ENCODE measurements at places on chromosomes 5 and 9.

GRCh38 chr5:95617057-95617456, 2.8 kb upstream of the GPR150 start:
- no peak for DNase-seq

GRCh38 chr9:131120620-131121228, 4.7 kb upstream of the NUP214 start:
- no peak for DNase-seq

DNA sequence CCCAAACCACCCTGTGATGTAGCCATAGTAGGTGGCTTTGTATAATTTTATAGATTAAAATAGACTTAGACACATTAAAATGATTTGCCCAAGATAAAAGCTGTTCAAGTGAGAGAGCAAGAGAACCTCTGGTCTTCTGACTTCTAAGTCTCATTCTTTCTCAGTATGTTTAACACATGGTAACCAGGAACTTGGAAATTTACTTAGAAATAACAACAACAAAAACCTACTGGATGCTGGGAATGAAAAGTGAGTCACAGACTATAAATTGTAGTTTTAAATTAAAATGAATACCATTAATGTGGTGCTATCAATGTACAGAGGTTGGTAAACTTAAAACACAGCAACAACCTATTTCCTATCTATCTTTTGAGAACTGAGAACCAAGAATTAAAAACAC, 30.4 kb downstream of the HMGCR start:
- no peak for DNase-seq

DNA sequence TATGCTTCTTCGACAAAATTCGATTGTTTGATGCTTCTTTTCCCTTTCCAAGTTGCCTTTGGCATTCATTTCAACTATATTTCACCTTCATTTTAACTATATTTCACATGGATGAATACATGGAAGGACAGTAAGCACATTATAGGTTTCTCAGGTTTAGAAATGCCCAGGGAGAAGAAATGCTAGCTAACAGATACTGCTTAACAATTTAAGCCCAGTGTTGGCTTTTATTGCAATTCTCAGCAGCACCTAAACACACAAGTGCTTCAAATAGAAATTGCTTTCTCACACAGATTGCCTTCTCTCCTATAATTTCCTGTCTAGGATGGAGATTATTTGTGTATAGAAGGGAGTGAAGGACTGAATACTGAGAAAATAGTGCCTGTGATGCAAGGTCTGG, 30.2 kb upstream of the SMC5 start:
- DNase-seq, result no peak

DNA sequence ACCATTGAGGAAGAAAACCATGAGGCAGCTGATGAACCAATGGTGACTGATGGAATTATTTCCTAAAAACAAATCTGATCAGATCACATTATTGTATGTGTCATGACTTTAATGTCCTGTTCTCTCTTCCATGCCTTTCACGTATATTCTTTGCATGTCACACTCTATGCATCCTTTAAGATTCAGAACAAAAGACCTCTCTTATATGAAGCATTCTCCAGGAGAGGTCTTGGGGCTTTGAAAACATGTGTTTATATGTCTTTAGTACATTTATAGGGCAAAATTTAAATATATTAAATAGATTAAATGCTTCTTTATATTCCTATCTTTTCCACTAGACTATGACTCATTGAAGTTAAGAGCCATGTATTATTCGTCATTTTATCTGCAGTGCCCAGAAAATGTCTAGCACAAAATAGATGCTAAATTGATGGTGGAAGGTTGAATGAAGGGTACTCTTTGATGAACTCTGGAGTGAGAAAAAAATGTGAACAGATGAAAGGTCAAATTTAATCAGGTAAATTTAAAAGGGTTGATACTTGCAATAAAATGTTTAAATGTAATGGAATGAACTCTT, 196.3 kb downstream of the PSAT1 start:
- no peak for DNase-seq

DNA sequence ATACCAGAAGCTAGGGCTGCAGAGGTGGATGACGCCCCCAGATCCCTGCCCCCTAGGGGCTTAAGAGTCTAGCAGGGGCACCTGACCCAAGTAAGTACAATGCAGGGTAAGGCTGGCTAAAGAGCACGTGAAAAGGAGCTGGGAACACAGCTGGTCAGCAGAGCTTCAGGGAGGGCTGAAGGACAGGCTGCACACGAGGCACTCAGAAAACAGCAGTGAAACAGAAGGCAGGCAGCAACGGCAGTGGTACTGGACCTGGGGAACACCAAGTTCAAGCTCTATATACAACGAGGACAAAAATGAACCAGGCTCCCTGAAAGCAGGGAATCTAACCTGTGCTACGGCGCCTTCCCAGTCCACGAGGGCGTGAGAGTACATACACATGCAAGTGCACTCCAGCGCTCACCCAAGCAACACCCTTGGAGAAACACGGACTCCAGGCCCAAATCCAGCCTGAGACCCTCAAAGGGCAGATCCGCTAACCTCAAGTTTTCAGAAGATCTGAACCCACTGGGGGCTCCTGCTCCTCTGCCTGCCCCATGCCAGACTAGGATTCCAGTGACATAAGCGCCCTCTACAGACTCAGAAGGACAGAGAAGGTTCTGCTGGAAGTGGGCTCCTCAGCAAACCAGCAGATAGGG, 57.4 kb downstream of the PSMB7 start:
- no peak for DNase-seq

DNA sequence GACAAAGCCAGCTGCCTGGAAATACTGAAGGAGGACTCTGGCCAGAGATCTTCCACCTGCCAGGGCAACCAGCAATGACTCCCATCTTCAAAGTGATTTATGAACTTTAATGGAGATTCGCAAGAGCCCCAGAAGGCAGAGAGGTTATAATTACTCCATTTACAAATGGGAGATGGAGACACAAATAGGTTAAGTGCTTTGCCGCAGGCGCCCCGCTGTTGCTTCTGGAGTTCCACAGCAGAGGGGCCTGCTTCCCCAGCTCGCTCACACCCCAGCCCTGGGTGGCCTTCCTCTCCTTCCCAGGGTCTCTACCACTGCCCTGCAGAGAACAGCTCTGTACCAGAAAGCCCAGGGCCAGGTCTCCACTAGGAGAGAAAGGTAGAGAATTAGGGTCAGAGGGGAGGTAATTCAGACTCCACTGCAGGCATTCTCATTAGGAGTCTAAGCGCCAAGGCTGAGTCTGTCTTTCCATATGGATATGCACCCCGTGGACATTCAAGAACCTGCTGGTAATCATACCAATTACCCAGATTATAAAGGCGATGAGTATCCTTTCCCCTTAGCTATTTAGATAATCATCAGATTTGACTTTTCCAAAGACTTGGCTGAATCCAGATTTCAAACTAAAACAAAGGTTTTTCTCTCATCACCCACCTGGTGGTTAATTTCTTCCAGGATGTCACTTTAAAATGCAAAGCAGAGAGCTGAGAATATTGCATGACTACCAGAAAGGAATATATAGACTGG, 157.6 kb upstream of the TUT7 start:
- no peak for DNase-seq

DNA sequence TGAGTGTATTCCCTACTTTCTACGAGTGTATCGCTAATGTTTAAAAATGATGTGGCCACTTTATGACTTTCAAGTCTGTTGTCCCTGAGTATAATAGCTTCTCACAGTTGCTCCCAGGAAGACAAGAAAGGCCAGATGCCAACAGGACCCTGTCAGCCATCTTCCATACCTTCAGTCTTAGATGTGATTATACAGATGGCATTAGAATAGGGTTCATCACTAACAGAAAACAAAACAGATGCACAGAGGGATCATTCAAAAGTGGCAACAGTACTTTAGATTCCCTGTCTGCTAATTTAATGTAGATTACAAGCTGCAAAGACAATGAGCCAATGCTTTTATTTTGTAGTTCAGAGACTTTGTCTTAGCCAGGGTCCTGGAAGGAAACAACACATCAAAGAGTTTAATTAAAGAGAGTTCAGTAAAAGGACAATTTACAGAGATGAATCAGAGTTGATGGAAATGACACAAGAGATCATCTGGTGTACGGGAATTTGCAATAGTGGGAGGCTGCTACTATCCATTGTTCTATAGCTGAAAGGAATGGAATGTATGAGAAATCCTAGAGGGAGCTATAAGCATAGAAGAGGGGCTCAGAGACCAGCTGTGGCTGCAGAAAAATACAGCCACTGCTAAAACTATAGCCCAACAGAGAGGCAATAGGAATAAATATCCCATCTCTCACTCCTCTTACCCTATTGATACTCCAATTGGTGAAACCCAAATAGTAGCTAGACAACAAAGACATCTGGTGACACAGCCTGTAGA, 393.7 kb upstream of the SMC2 start:
- no peak for DNase-seq

DNA sequence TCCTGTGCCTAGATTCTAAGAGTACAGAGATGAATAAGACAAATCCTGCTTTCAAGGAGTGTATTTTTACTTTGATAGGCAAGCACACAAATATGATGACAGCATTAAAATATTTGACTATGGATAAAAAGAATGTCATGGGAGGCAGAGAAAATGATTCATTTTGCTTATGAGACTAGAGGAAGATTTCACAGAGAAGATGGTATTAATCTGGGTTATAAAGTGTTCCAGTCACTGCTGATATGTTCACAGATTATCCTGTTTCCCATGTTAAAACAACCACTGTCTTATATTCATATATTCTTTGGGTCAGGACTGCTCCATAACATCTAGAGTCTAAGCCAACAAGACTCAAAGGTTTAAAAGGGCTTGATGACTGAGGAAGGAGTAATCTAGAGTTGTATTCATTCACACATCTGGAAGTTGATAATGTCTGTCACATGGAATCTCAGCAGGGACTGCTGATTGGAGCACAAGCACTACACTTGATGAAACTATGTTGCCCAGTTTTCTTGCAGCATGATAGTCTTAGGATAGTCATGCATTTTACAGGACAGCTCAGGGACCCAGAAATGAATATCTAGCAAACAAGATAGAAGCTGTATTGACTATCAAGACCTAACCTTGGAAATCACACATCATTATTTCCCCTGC, 79.3 kb downstream of the STARD4 start:
- no peak for DNase-seq

DNA sequence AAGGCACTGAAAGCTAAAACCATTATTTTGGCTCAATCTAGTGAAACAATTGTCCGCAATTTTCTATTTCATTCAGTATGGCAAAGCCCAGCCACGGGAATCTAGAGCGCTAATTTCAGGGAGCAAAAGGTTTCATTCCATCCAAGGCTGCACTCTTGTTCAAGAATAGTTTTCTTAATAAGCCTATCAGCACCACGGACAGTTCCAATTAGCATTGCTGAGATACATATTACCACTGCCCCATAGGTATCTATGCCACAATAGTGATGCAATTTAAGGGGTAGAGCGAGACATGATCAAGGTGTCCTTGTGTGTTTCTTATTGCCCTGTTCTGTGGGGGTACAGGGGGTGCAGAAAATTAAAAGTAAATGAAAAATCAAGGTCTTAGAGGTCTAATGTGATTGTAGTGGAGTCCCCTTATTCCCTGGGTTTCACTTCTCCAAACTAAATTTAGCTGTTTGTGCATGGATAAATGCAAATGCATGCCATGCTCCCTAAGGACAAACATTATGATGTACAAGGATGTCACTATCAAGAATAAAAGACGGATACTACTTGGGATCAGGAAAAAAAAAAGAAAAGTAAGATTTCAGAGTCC, 45.5 kb downstream of the SPOCK1 start:
- DNase-seq, result no peak

- DNase-seq, result no peak
Observed at GRCh38 chr5:107253246-107253645, 417.5 kb downstream of the EFNA5 start.

GRCh38 chr5:157214415-157214814, 33.8 kb downstream of the ITK start:
- DNase-seq, result no peak

DNA sequence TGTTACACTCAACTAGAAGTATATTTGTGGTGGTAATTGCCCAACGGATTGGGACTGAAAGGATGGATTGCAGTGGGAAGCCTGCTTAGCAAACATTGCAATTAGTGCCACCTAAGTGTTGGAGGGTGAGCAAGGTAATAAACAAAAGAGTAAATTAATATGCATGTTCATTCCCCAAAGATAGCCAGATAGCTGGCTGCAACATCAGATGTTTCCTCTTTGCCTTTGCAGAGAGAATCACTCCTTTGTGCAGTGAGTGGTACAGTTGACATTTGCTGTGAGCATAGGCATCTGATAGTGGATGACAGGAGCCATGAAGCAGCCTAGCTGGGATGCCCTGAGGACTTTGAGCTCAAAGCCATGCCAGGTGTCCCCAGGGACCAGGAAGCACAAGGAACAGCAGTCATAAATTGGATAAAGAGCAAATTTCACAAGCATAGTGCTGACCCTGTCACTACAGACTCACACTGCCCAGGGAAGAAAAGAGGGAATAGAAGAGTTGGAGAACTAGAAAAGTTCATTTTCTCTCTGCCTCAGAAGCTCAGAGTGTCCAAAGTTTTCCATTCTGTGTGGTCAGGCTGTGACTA, 336.1 kb upstream of the SLC30A5 start:
- DNase-seq, result no peak

GRCh38 chr9:136710543-136710942, 1.8 kb upstream of the DIPK1B start:
- DNase-seq, result no peak

DNA sequence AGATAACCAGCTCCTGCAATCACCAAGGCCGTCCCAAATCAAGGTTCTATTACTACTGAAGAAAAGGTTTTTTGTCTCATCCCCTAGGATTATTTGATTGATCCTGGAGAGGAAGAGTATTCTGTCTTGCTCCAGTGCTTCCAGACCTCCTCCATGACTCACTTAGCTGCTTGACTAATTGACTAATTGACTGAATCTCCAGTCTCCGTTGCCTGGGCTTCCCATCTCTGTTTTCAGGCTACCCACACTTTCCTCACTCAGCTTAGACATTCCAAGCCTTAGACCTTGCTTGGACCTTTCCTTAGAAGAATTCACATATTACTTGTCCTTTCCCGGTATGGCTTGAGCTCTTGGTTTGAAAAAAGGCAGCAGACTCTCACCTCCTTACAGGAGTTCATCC, 60.6 kb downstream of the FRMD3 start:
- DNase-seq, result no peak

- DNase-seq, result no peak
Observed at GRCh38 chr9:71814226-71814625, 45.9 kb upstream of the CEMIP2 start.

DNA sequence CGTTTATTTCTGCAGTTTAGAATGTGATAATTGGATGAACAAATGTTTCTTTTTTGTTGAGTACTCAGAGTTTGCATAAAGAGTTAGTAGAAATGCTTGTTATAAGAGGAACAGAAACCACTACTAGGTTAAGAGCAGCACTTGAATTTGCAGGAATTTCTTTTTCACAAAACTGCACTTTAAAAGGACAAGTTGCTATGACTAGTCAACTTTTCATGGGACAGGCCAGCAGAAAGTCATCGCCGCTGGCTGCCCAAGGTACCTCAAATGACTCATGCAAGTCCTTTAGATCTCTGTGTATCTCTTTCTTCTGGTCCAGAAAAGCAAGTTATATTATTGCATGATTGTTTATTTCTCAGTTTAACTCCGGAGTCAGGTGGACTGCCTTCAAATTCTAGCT, 97.3 kb upstream of the HMHB1 start:
- DNase-seq, result no peak

GRCh38 chr9:75170898-75171360, 82.6 kb downstream of the OSTF1 start:
- no peak for DNase-seq

GRCh38 chr9:134381671-134382516, 55.6 kb downstream of the RXRA start:
- no peak for DNase-seq

GRCh38 chr5:173832386-173832785, 55.8 kb upstream of the CPEB4 start:
- DNase-seq, result no peak
